Osteoblast (primary cell): ENCODE measurements at places on chromosomes 3 and 15. TPM values are rescaled to one million over a fixed set of nuclear protein-coding genes. Genes with fewer than 3 reads are reported as not detected.

The KPNA4 gene
- total RNA-seq: 40.9 and 45.1 TPM in 2 replicates

The IL5RA gene
- total RNA-seq: not detected in 2 replicates

The RASGRP1 gene
- 0.36 and 0.59 TPM in 2 replicates for total RNA-seq

The INSYN1 gene
- total RNA-seq: 3.8 and 4.7 TPM in 2 replicates

The EBLN2 gene
- total RNA-seq: 6.2 and 7.4 TPM in 2 replicates

The ABHD6 gene
- total RNA-seq: 5.1 and 5.9 TPM in 2 replicates

The THSD4 gene
- 15.6 TPM in 2 replicates for total RNA-seq

The PCLAF gene
- total RNA-seq: 20.6 and 29.2 TPM in 2 replicates

The HTR3E gene
- not detected in 2 replicates for total RNA-seq

The COPS2 gene
- 101 and 104 TPM in 2 replicates for total RNA-seq

The MON1A gene
- 13.0 and 14.1 TPM in 2 replicates for total RNA-seq

The RTP3 gene
- total RNA-seq: not detected in 2 replicates

The CCDC54 gene
- total RNA-seq: not detected in 2 replicates

The CIDEC gene
- not detected in 2 replicates for total RNA-seq

The MAPKBP1 gene
- total RNA-seq: 22.8 and 25.6 TPM in 2 replicates

The VILL gene
- 6.8 and 7.6 TPM in 2 replicates for total RNA-seq

The RHOV gene
- 0.36 TPM in 1 of 2 replicates, not detected in the other for total RNA-seq

The GABRG3 gene
- total RNA-seq: not detected in 2 replicates

The WNT7A gene
- not detected in 2 replicates for total RNA-seq

The ZNF197 gene
- 17.7 and 18.6 TPM in 2 replicates for total RNA-seq

The GOLGA6D gene
- total RNA-seq: not detected in 2 replicates

The HYKK gene
- 4.1 and 5.1 TPM in 2 replicates for total RNA-seq

The PGBD4 gene
- 1.8 and 2.1 TPM in 2 replicates for total RNA-seq

The RTP1 gene
- total RNA-seq: not detected in 2 replicates

The NUP210 gene
- total RNA-seq: under 0.01 TPM in 2 replicates

The AMIGO3 gene
- total RNA-seq: 0.29 and 1.8 TPM in 2 replicates

The RYR3 gene
- total RNA-seq: not detected in 2 replicates

The TM4SF4 gene
- total RNA-seq: under 0.01 TPM in 1 of 2 replicates, not detected in the other
